ENCODE measurements at places on chromosomes 2 and 18.

DNA sequence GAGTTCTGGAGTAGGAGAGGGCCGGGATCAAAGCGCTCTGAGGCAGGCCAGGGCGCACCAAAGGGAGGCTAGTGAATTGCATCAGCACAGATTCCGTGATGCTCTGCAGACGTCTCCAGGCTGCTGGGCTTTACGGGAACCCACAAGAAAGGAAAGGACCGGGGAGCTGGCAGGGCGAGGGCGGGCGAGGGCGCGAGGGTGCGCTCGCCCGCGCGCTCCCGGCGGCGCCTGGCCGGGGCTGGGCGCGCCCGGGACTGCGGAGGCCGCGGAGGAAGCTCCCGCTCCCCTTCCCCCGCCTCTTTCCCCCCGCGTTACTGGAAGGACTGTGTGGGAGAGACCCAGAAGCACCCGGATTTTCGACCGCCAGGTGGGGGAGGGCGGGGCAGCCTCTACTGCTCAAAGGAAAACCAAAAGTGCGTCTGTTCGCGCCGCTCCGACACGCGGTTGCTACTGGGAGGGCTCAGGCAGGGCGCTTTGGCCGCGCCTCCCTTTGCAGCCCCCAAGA lies 2.4 kb upstream of the FOSL2 start:
- peak; percentile 79 for DNase-seq

- no peak for DNase-seq
Observed at GRCh38 chr18:47730795-47731194, 199.7 kb downstream of the SMAD2 start.

DNA sequence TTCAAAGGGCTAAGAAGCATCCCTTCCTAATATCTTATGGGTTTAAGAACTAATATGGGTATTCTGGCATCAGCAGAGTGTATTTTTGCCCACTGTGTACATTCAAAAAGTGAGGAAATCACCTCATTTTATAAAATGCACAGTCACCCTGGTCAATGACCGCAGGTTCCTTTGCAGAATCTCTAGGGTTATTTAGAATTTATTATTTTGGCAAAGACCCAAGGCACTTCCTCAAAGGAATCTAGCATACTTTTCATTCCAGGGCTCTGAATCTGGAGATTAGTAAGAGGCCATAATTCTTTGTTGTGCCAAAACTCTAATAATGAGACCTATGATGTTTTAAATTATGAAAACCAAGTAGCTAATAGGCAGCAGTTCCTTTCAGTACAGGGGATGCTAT lies 27.2 kb upstream of the CDH2 start:
- no peak for DNase-seq

DNA sequence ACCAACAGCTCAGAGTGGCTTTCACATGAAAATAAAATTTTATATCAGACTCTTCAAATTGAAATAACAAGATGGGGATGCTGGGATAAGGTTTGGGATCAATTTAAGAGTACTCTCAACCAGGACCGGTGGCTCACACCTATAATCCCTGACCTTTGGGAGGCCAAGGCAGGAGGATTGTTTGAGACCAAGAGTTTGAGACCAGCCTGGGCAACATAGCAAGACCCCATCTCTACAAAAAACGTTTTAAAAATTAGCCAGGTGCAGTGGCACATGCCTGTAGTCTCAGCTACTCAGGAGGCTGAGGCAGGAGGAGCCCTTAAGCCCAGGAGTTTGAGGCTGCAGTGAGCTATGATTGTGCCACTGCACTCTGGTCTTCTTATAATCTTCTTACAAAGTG lies 2.6 kb downstream of the LMAN2L start:
- DNase-seq = no peak

GRCh38 chr2:218271487-218271797 lies 1.1 kb downstream of the PNKD start:
- DNase-seq = no peak

DNA sequence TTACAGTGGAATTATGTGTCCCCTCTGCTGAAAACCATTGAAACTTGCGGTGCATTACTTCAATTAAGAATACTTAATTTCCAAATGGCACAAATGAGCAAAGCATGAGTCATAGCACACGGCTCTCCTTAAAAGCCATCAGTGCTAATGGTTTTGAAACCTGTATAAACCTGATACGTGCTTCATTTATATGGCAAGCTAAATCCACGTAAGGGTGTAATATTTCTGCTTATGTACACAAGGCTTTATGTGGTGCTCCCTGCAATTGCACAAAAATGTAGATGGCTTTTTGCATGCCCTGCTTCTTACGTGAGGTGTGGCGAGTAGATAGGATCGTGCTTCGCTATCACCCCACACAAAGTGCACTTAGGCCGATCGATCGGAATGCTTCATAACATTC lies 840.9 kb downstream of the GALR1 start:
- no peak for DNase-seq

- DNase-seq = no peak
Observed at GRCh38 chr2:241947401-241947800, 77.9 kb downstream of the RTP5 start.
